Activated CD4-positive, CD25-positive, alpha-beta regulatory T cell treated with anti-CD3 and anti-CD28 coated beads, Interleukin-2, amount 50 U/mL, for 16 hours (primary cell): ENCODE measurements at places on chromosomes 7 and 10.
A peak's percentile ranks its signal among the peaks of the same experiment; 100 is the strongest.

- DNase-seq, result no peak
Measured at GRCh38 chr7:31413766-31414165, 73.2 kb upstream of the NEUROD6 start.

DNA sequence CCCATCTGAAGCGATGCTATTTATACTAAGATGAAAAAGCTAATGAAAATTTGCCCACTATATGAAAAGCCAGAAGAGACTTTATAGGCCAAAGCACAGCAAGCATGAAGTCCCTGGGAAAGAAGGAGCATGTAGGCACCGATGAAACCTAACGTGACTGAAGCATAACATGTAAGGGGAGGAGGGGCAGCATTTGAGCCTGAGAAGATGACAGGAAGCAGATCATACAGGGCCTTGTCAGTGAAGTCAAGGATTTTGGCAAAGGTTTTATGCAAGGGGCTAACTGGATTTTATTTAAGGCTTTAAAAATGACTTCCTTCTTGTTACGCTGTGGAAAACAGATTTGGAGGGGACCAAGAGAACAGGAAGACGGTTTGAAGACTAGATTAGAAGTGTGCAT is 744.0 kb downstream of the PHTF2 start:
- DNase-seq, result no peak

DNA sequence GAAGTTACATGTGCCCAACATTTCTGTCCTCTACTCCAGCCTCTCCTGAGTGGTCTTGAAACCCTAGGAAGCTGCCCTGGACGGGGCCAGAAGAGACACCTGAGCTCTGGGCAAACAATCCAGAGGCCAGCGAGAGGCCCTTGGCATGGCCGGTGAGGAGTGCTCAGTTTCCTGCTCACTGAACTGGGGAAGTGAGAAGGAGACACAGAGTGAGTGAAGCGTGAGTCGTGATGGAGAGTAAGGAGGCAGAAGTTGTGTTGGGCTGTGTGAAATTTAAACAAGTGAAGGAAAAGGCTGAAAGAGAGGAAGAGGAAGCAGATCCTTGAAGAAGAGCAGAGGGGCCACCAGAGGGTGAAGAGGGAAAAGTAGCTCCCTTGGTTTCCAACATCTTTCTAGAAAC is 73.2 kb downstream of the WNT2 start:
- no peak for DNase-seq

DNA sequence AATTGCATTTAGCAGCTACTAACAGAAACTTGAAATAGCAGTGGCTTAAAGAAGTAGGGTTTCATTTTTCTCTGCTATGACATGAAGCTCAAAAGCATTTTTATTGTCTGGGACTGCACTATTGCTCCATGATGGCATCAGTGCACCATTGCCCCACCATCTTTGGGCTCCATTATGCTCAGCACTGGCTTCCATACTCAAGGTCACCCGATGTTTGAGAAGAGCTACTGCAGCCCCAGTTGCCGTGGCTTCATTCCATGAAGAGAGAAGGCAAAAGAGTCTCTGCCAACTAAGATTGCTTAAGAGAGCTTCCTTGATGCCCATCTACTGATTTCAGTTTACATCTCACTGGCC is 192.2 kb upstream of the LRGUK start:
- DNase-seq, result no peak

- no peak for DNase-seq
Measured at GRCh38 chr10:35961501-35961900, 319.4 kb upstream of the FZD8 start.

DNA sequence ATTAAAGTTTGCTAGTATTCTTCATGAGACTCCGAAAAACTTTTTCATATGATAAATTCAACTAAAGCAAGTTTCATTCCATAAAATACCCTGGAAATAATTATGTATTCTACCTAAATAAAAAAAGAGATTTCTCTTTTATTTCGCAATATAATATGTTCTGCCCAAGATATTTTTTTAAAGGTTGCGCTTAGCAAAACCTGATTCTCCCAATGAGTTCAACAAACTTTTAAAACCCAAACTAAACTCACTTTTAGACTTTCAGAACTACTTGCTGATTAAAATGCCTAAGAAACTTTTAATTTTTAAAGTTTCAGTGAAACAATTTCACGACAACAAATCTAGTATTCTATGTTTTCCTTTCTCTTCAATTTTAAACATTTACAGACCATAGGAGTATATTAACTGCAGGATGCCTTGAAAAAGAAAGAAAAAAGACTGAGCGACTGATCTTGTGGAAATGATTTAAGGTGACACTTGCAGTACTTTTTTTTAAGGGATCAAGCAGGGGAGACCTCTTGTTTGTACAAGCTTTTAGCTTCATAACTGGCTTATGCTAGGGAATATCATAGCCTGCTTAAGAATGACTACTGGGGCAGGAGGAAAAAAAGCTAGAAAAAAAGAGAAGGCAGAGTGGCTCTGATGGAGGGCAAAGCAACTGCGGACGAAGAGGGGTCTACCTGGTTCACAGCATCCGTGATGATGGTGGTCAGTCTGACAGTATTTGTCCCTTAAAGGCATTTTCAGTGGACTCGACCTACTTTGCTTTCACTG is 1.5 kb downstream of the ZNF800 start:
- DNase-seq, result no peak

DNA sequence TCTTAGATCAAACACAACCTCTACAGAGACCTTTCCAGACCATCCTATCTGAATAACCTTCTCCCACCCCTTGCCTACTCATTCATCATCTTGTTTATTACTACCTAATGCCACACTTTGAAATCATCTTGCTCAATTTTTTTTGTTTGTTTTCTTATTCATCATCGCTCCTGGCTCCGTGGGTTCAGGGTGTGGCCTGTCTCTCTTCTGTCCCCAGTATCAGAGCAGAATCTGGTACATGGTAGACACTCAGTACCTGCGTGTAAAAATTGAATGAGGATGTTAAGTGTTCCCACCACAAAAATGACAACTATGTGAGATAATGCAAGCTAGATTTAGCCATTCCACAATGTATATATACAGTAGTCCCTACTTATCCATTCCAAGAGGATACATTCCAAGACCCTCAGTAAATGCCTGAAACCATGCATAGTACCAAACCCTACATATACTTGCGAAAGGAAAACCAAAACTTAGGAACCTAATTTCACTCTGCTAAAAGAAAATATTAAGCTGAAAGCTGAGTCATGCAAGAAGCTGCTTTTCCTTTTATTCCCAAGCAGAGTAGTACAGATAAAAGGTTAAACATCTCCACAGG is 72.1 kb upstream of the SEC61G start:
- no peak for DNase-seq

DNA sequence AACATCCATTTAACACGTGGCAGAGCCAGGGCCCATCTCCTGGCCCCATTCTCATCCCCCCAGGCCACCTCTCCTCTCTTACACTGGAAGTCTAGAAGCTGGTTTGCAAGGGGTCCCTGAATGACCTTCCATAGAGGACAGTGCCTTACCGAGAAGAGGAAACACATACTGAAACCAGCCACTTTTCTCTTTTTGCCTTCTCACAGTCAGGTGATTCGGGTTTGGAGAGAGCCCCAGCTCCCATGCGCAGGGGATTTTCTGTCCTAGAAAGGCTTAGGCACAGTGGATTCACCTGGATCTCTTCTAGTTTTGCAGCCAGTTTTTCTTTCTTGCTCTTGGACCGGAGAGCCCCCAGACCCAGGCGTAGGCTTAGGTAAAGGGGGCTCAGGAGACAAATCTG is 334.1 kb upstream of the C7orf33 start:
- no peak for DNase-seq

GRCh38 chr7:71484380-71484779 is 352.4 kb downstream of the GALNT17 start:
- DNase-seq, result no peak

- no peak for DNase-seq
Measured at GRCh38 chr10:101938305-101939007, 94.9 kb upstream of the KCNIP2 start.

DNA sequence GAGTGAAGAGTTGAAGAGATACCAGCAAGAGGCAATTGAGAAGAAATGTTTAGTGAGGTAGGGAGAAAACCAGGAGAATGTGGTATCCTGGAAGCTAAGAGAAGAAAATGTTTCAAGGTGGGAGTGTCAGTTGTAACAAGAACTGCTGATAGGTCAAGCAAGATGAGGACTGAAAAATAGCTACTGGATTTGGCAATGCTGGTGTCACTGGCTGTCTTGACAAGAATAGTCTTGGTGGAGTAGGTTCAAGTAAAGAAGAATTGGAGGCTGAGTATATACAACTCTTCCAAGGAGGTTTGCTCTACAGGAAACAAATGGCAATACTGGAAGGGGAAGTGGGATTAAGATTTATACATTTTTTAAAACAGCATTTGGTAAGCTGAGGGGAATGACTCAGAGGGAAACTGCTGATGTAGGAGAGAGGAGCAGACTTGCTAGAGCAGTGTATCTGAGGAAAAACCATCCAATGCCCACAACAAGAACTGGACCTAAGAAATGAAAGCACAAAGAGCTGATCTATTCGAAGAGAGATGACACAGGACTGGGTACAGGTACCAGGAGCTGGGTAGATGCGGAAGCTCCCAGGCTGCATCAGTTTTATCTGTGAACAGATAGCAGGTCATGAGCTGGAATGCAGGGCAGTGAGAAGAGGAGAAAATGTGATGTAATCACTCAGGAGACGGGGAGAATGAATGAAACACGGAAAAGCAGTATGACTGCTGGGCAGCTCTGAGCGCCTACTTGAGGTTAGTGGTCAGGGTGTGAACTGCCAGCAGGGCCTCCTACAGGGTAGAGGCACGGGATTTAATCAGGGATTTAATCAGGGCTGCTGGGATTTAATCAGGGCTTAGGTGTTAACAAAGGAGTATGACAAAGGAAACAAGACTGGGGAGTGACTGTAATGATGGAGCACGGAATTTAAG is 34.5 kb downstream of the FAM25A start:
- DNase-seq, result no peak

DNA sequence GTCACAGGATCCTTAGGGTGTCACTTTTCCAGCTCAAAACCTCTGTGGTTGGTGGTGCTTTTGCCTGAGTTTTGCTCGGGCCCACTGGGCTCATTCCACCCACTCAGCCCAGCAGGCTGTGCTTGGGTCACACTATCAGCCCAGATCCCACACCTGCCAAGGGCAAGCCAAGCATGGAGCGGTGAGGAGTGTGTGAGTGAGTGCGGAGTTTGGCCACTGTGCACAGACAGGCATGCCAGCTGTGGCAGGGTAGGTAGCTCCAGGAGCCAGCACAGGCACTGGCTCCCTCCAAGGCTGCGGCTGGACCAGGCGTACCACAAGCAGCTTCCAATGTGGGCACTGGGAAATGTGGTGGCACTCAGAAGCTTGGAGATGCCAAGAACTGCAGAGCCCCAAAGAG is 43.9 kb upstream of the TECTB start:
- DNase-seq, result no peak

- DNase-seq, result no peak
Measured at GRCh38 chr7:83457022-83457892, 191.7 kb downstream of the SEMA3E start.

GRCh38 chr7:81367326-81367931 is 402.4 kb downstream of the HGF start:
- DNase-seq, result no peak

- DNase-seq, result no peak
Measured at GRCh38 chr10:128318913-128319312, 192.7 kb upstream of the MKI67 start.

DNA sequence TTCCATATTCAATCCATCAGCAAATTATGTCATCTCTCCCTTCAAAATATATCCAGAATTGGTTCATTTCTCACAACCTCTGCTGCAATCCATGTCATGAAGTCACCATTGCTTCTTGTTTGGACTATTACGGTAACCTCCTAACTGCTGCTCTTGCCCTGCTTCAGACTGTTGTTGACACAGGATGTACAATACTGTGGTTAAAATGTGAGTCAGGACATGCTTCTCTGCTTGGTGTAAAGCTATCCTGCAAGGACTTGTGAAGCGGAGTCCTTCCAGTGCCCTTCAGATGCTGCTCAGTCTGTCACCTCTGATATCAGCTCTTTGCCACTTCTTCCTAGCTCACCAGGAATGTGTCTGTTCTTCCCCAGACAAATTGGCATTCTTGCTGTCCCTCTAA is 10.4 kb upstream of the NXPH1 start:
- no peak for DNase-seq

DNA sequence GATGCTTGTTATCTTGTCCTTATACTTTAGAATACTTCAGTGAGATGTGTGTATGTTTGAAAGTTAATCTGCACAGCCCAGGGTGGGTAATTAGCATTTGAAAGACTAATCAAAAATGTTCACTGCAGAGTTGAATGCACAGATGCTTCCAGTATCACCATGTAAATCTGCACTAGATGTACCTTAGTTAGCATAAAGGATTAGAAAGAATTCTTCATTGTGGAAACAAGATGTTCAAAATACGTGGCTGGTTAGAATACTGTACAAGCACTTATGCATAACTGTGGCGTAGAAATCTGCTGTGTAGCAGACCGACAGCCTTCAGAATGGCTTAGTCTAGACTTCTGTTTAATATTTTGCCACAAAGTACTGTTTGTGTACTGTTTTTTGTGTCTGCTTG is 2.2 kb upstream of the TMEM168 start:
- DNase-seq, result no peak

DNA sequence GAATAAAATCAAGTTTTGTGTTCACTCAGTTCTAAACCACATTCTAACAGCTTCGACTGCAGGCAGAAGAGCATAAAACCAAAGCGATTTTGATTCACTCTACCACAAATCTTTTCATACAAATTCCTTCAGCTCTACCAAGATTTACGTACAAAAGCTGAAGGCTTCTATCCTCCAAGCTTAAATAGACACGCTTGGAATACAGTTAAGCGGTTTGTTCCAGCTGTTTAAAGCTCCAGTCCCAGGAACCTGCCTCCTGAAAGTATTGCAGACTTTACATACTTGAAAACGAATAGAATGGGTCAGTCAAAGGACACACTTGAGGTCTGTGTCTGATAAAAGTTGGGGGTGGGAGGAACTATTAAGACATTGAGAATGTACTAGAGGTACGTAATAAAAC is 102.9 kb downstream of the MPP7 start:
- DNase-seq, result no peak

GRCh38 chr7:19455623-19456022 is 253.2 kb downstream of the POLR1F start:
- no peak for DNase-seq

- peak; percentile 25 for DNase-seq
Measured at GRCh38 chr7:16644636-16645592, 640 bp downstream of the ANKMY2 start.

GRCh38 chr7:12032146-12032545 is 178.9 kb upstream of the TMEM106B start:
- no peak for DNase-seq

DNA sequence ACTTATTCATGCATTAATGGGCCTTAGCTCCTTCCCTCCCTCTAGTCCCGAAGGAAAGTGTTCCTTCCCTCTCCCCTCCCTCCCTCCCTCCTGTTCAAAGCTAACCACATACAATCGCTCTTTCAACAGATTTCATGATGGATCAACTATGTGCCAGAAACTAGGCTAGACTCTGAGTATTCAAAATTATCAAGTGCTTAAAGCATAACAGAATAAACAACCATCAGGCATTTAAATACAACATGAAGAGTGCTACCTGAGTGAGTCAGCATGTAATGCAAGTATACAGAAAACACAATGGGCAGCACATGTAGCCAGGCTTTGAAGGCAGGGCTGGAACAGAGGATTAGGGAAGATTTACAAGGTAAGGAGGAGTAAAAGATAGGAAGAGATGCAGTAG is 11.3 kb downstream of the CHCHD3 start:
- no peak for DNase-seq
